ENCODE measurements at places on chromosomes 6 and 20.

GRCh38 chr20:12022126-12022525 lies 104.4 kb downstream of the BTBD3 start:
- no peak for DNase-seq

- no peak for DNase-seq
Observed at GRCh38 chr6:166029506-166029905, 138.1 kb downstream of the TBXT start.

DNA sequence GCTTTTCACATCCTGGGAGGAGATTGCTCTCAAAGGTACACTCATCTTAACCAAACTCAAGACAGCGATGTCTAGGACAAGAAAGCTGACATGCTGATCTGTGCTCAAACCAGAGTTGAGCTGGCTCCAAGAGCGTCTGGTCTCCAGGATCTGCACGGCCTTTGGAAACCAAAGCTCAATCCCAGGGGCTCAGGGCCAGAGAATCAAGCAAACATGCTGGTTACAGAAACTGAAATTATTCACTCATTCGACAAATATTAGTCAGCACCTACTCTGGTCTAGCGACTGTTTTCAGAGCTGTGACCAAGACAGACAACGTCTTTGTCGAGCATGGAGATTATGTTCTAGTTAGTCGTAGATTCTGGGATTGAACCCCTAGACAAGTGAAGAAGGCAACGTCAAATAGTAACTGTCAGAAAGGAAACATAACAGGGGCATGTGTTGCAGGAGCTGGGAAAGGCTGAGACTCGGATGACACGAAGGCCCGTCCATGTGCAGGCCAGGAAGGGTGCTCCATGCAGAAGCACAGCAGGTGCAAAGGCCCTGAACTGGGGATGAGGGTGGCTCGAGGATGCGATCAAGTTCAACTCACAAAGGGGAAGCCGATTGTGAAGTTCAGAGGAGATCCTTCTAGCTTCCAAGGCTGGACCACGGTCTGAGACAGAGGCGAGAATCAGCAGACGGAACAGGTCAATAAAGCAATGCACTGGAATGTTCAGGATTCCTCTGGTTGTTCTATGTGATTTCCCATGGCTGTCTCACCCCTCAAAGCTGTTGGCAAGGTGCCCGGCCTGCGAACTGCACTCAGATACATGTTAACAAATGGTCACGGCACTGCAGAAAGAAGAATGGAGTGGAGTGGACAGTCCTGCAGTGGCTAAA lies 12.5 kb upstream of the PCK1 start:
- no peak for DNase-seq

DNA sequence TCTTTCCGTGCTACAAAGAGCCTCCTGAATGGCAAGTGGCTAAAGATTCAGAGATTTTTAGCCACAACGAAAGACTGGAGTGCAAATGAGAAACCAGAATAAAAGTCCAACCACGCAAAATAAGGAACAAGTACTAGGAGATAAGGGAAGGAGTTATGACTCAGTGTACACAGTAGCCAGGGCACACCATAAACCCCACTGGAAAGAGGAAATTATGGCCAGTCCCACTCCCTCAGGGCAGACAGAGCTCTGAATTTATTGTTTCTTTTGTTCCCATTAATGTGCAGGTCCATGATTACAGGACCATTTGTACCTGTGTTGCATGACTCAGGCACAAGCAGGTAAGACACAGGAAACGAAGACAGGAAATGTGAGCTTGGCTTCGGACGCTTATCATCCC lies 150.3 kb upstream of the PREP start:
- DNase-seq = no peak

GRCh38 chr20:4973330-4974097 lies 27.8 kb downstream of the SLC23A2 start:
- DNase-seq = peak; percentile 62

DNA sequence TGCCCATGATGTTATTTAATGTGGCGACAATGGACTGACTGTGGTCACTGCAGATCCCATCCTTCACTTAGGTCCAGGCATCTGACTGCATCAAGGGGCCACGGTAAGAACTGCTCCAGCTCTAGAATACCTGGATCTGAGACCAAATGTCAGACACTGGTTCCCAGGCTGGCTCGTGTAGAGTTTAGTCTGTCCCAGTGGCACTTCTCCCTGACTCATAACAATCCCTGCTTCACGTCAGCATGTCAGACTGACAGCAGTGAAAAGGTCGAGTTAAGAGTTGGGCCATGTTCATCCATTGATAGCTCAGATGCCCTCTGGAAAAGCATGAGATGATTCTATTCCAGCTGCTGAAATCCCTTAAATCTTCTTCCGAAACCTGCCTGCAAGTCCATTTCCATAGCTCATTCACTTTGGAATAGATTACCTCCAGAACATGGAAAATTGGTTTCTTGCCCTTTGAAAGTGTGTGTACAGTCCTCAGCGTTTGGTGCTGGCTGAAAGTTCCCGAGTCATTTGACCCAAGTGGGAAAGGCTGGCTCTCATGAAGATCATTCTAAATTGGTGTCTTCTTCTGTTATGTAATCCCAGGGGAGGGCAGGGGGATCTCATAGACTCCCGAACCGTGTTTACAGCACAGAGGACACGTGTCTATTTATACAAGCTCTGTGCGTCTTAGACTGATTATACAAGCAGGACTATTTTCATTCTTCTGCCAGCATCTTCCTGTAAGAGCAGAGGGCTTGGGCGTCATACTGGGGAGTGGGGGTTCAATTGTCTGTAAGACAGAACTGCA lies 160.8 kb downstream of the ZDHHC14 start:
- no peak for DNase-seq

GRCh38 chr6:126914801-126915200 lies 203.7 kb upstream of the RSPO3 start:
- DNase-seq = no peak

DNA sequence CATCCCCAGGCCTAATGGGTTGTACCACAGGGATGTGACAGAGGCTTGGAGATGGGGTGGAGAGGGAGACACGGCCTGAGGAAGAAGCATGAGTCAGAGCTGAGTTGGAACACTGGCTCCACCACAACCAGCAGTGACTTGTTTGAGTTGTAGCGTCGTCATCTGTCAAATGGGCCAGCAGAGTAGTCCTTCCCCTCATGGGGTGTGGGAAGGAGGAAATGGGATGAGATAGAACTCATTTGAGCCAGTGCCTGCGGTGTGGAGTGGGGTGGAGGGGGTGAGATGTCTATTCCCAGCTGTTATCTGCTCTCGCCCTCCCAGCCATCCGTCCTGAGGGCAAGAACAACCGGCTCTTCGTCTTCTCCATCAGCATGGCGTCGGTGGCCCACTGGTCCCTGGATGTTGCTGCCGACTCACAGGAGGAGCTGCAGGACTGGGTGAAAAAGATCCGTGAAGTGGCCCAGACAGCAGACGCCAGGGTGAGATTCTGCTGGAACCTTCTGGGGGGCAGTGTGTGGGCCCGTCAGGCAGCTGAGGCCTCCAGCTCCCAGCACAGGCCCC lies 32.5 kb downstream of the PLCG1 start:
- DNase-seq = no peak

DNA sequence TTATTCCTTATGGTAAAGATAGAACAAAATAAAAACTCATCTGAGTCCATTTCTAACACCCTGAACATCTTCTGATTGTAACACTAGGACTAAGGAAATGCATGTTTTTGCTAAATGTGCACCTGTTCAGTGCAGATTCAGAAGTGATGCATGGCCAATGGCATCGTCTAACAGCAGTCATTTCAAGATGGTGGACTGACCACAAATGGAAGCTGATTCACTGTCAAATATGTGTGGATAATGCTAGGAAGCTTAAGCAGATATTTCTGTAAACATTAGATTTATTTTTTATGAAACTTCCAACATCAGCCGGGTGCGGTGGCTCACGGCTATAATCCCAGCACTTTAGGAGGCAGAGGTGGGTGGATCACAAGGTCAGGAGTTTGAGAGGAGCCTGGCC lies 394.8 kb downstream of the SAMD5 start:
- DNase-seq = no peak

DNA sequence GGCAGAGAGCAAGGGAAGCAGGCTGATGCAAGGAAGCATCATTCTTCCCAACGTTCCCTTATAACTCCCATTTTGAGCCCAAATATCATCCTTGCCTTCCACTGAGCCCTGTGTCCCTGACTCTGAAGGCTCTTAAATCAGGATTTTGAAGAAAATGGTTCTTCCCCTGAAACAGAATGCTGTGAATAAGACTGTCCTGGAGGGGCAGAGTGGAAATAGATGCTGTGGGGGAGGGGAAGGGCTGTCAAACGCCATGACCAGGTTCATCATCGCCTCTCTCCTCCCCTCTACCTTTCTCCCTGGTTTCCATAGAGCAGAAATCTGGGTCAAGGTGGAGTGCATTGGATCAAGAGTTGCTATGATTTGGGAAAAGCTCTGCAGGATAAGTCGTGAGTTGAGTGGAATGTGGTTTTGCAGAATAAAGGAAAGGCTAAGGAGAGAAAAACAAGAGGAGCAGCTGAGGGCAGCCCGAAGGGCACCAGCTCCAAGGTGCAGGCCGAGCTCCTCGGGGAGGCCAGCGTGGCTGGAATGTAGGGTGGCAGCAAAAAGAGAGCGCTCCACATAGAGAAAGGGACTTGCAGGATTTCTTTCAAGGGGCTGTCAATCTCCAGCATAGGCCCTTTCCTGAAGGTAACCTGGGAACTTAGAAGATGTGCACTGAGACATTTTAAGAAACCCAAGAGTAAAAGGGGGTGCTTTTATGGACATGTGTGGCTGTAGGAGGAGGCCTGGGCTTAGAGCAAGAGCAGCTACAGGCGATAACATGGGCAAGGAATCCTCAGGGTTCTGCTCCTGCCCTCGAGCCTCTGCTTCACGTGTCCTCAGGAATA lies 120.8 kb upstream of the CDYL start:
- no peak for DNase-seq

DNA sequence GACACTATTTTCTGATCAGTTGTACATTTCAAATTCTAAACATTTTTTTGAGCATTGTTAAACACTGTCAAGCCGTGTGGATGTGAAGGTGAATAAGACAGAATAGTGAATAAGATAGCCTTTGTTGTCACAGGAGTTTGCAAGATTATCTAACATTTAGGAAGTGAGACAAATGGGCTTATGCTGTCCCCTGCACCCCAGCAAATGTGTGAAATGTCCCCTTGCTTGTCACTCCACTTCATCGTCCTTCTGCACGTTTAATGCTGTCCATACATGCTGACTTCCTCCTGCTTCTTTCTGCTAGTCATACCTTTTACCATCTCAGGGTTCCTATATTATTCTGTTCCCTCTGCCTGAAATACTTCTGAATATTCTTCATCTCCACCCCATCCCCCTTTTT lies 62.6 kb downstream of the CBFA2T2 start:
- DNase-seq = no peak

- DNase-seq = no peak
Observed at GRCh38 chr6:55562318-55562717, 16.7 kb downstream of the HMGCLL1 start.

DNA sequence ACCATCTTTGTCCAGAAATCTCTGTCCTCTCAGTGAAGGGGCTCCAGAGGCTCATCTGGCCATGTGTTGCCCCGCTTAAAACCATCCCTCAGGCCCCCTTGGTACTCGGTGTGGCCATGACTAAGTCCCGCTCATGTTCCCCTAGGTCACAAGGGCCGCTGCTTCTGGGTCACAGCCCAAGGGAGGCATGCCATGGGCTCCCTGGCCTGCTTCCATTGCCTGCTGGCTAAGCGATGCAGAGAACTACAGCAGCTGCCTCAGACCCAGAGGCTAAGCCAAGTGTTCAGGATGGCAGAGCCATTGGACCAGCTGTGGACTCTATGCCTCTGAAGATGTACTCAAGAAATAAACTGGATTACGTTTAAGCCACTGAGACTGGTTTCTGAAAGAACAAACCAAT lies 95.5 kb downstream of the ZFP64 start:
- no peak for DNase-seq

GRCh38 chr6:95185874-95186273 lies 391.5 kb upstream of the MANEA start:
- DNase-seq = no peak

DNA sequence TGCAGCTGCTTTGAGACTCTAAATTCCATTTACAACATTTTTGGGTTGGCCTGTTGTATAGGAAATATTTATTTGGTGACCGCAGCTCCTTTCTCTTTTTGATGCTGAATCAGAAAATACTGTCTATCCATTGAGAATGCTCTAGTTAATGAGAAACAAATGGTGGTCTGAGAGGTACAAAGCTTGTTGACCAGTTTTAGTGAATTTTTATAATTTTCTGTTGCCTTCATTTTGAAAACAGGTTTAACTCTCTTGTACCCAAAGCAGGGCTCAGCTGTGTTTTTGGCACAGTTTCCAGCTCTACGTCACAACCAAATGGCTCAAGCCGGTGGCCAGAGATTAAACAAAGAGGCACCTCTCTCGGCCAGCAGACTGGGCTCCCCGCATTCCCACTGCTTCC lies 113.2 kb downstream of the FNDC1 start:
- no peak for DNase-seq

GRCh38 chr6:73739096-73739495 lies 43.1 kb downstream of the CD109 start:
- DNase-seq = peak; percentile 20

DNA sequence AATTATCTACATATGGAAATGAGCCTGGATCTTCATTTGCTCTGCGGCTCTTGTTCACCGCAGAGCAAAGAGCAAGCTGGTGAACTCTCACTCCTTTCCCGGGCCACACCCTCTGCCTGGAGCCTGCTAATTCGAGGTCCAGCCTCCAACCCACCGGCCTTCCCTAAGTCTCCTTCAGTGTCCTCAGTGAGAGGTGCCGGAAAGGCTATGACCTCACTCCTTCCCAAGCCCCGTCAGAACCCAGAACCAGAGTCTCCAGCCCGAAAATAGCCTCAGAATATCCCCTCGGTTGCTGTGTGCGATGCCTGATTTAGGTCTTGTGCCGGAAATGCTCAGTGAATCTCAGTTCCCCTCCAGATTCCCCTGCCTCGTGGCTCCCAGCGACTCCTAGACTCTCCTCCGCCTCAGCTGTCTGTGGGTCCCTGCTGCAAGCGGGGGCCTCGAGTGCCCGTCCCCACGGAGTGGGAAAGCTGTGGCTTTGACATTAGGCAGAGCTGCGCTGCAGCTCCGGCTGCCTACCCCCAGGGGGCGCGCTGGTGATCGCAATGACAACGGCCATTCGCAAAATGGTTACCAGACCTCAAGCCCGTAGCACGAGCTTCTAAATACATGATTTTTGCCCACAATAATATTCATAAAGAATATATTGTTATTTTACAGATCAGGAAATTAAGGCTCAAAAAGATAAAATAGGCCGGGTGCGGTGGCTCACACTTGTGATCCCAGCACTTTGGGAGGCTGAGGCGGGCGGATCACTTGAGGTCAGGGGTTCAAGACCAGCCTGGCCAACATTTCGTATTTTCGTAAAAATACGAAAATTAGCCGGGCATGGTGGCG lies 4.1 kb upstream of the BNIP5 start:
- peak; percentile 60 for DNase-seq

DNA sequence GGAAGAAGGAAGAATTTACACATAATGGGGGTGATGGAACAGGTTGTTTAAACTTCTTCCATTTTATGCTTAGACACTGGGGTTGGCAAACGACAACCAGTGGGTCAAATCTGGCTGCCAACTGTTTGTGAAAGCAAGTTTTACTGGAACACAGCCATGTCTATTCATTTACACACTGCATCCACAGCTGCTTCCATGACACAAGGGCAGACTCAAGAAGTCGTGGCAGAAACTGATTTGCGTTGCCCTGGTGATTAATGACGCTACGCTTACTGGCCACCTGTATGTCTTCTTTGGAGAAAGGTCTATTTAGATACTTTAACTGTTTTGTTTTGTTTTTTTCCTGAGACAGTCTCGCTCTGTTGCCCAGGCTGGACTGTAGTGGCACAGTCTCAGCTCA lies 19.0 kb downstream of the CTCFL start:
- no peak for DNase-seq

GRCh38 chr20:33653218-33653899 lies 8.8 kb upstream of the C20orf144 start:
- peak; percentile 98 for DNase-seq

GRCh38 chr20:833121-833449 lies 430 bp upstream of the FAM110A start:
- DNase-seq = no peak

Measured in HuH-7 (cell line).